Hippocampal formation (tissue), 2 donors: ENCODE measurements at places on chromosomes 4 and X.

DNA sequence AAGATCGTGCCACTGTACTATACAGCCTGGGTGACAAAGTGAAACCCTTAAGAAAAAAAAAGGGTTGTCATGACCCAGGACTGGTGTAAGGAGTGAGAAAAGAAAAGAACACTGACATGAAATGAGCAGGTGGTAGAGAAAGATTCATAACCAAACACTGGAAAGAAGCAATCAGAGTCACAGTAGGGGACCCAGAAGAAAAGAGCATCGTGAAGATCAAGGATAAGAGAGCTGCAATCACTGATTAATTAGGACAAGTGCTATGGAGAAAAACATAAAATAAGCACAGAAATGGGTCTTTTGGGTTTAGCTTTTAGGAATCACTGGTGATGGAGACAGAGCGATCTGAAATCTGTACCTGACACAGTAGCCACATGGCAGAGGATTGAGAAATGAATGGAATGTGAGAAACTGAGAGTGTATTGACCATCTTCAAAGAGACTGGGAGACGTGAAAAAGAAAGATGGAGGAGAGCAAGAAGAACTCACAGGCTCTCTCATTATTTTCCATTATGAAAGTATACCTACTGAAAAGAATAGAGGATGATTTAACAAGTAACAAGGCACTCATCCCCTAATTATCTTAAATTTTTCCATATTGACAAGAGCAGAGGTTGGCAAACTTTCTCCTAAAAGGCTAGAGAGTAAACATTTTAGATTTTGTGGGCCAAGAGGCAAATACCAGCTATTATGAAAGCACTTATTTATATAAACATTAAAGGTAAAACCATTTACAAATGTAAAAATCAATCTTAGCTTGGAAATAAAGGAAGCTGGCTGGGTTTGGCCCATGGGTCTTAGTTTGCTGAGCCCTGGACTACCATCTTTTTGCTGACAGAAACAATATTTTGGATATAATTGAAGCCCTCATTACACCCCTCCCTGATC lies 7.3 kb downstream of the TMEM154 start:
- DNase-seq, result no peak

GRCh38 chr4:25767877-25768725 lies 94.7 kb downstream of the SEL1L3 start:
- peak; percentile 75 for DNase-seq

DNA sequence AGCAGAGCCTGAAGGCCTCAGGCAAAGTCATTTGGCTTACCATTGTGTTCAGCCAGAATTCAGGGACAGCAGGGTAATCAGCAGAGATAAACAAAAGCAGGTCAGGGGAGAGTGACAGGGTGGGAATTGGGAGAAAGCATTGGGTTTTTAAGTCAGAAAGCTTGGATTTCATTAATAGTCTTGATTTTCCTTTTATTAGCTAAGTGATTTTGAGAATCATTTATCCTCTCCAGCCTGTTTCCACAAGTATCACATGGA lies 410.1 kb downstream of the HNRNPD start:
- DNase-seq, result no peak

- DNase-seq, result peak; percentile 62
These were observed 222.4 kb downstream of the CRLF2 start for GRCh38 chrX:989959-990510.

GRCh38 chr4:166128403-166128802 lies 255.4 kb downstream of the TLL1 start:
- DNase-seq, result no peak

- DNase-seq, result no peak
These were observed 27.2 kb downstream of the TMSB4X start for GRCh38 chrX:13001961-13002671.

- DNase-seq, result no peak
These were observed 28.5 kb downstream of the PHEX start for GRCh38 chrX:22060415-22061280.

DNA sequence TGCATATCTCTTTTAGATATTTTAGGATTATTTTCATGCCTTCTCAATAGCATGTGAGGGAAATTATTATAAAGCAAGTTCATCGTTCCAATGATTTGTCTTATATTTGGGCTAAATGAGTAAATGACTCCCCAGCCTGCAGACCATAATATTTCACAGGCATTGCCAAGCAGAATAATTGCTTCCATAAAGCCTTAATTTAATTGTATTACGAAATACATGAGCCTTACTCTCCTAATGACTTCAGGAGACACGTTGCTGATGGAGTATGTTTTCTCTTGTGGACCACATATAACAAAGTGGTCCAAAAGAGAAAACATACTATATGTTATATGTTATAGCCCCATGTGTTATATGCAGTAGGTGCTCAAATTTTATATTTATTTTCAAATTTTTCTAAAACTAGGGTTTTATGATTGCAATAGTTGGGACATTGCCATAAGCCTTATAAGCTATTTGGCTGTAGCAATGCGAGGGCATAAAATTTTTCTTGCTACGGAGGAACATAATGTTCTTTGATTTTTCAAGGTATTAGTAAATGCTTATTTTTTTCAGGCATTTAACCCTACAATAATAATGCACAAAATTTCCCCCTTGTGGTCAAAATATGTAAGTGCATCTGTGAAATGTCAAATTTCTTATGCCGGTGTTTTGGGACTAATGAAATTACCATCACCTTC lies 26.2 kb upstream of the TMPRSS11D start:
- no peak for DNase-seq

- DNase-seq, result no peak
These were observed 349.2 kb upstream of the NOCT start for GRCh38 chr4:138666366-138666765.

DNA sequence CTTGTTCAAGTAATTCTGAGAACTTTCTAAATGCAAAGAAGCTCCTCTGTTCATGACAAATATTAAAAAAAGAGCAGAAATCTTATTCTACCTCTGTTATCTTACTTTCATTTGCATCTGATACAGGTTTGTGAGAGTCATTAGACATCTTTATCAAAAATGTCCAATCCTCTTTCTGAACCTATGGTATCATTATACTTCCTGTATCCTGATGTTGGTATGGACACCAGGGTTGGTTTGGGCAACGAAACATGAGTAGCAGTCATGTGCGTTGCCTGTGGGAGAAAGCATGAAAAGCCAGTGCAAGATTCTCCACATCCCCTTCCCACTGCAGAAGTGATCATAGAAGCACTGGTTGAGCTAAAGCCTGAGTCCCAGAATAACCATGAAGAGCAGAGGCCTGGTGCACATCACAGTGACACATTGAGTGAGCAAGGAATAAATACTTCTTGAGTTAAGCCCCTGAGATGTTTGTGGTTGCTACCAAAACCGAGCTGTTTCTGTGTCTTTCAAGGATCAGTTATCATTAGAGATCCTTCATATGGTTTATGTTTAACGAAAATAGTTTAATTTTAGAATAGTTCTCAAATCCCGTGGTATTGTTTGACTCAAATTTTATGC lies 197.2 kb downstream of the BANK1 start:
- no peak for DNase-seq

- peak; percentile 80 for DNase-seq
These were observed 452 bp upstream of the GK start for GRCh38 chrX:30652527-30653414.

DNA sequence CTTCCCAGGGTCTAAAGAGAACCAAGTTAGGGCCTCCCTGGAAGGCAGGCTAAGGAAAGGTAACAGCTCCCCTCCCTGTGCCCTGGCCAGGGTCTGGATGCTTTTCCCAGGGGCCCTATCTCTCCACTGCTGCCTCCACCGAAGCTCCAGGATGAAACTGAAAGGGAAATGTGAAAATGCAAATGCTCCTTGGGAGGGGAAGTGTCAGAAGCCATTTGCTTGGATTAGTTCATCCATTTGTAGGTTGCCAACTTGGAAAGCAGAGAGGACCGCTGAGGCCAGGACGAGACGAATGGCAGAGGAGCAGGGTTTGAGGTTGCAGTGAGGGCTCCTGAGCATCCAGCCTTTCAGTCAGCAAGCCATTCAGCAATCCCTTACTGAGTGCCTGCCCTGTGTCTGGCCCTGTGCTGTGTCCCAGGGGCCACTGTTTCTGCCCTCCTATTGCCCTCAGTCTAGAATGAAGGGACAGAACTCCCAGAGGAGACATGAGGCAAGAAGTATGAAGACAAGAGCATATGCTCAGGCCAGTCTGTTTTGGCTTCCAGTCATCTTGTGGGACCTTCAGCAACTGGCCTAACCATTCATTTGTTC lies 45.9 kb upstream of the PGRMC1 start:
- no peak for DNase-seq

DNA sequence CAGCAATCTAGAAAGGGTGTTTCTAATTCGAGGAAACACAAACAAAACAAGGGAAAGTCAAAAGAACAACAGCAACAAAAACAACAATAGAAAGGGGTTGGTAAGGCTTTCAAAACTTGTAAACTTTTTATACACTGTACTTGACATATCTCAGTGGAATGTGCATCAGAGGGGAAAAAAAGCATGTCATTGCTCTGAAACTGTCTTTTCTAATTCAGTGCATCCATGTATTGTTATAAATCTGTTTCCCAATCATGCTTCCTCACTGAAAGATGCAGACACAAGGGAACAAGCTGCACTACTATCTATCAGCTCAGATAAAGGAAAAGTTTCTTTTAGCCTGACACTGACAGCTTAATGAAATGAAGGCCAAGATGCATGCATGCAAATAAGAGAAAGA lies 44.2 kb upstream of the PCDH18 start:
- no peak for DNase-seq

DNA sequence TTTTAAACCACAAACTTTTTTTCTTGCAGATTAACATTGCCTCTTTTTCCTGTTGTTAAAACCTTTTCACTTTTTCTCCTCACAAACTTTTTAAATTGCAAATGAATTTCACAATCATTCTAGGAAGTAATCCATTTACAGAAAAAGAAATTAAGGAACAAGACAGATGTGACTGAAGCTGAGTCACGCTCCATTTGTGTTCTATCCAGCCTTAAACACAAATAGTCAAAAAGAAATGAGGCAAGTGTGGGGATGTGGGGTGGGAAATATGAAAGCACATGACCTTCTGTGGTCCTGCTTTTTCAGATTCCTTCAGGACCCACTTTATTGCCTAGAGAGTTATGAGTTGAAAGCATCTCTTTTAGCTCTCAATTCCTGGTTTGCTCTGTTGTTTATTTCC lies 197.0 kb downstream of the ADGRL3 start:
- DNase-seq, result no peak

GRCh38 chr4:48008021-48008596 lies 8.4 kb downstream of the CNGA1 start:
- no peak for DNase-seq

- DNase-seq, result no peak
These were observed 731 bp upstream of the GPC3 start for GRCh38 chrX:133985967-133986683.
